ENCODE measurements at places on chromosomes 2 and 18. TPM values are rescaled to one million over a fixed set of nuclear protein-coding genes. Genes with fewer than 3 reads are reported as not detected.
A peak's percentile ranks its signal among the peaks of the same experiment; 100 is the strongest.

WDR54 gene
- polyA plus RNA-seq: 19.5 TPM

ASB1 gene
- 29.8 TPM for polyA plus RNA-seq

ZBTB7C gene
- polyA plus RNA-seq: not detected

CDH2 gene
- polyA plus RNA-seq: 42.6 TPM

RNF125 gene
- 0.41 TPM for polyA plus RNA-seq

TMEM198 gene
- 0.83 TPM for polyA plus RNA-seq

PLEK gene
- 0.06 TPM for polyA plus RNA-seq

GRCh38 chr18:77065221-77065981 lies 67.2 kb downstream of the MBP start:
- DNase-seq: peak; percentile 70

DNA sequence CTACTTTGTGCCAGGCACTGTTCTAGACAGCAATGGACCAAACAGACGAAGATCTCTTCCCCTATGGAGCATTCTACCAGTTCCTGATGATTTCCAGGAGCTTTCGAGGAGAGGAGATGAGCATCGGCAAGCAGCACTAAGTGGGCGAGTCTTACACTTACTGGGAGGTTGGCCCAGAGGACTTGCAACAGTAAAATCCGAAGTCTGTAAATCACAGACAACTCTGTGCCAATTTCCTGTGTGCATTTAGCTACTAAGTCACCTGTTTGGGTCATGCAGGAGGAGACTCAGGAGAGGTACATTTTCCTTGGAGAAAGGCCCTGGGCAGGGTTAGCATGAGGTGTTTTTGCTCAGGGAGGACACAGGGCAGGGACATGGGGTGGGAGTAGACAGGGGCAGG lies 58.9 kb downstream of the TRPM8 start:
- DNase-seq: no peak

GRCh38 chr2:160494201-160494644 lies 616 bp upstream of the RBMS1 start:
- no peak for DNase-seq

- DNase-seq: no peak
Measured at GRCh38 chr2:144619760-144620159, 99.8 kb upstream of the ZEB2 start.

GRCh38 chr18:24868760-24869237 lies 408.4 kb downstream of the HRH4 start:
- DNase-seq: no peak

DNA sequence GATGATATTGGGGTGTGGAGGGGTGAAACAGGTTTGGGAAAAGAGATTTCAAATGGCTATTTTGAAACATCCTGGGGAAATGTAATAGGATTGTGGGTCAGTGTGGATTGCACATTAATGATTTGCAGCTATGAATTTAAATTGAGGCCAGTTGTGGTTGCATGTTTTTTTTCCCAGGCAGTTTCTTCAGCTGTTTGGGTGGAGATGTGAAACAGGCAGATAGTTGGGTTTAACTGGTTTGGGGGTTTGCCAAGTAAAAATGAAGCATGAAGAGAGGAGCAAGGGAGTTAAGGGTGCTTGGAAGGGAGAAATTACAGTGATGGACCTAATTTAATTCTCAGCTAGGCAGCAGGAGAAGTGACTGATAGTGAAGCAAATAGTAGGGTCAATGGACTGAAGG lies 16.8 kb downstream of the GPD2 start:
- no peak for DNase-seq

- DNase-seq: no peak
Measured at GRCh38 chr2:174985614-174986013, 19.6 kb downstream of the CHN1 start.

DNA sequence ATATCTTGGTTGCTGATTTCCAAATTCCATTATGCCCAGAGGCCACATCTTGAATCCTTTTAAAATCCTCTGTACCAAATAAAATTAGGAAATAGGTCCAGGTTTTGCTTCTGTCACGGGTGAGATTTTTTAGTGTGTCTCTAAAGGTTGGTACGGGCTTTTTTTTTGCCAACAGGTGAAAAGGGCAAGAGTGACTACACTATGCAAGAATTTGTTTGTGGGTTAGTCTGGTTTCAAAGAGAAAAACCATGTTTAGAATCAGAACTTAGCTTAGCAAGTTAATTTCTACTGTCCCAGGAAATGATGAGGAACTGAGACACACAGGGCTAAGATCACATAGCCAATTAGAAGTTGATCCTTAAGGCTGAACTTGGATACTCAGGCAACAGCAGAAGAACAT lies 41.7 kb downstream of the POLR1A start:
- DNase-seq: no peak

Measured in AG04450 (cell line).